ENCODE measurements at places on chromosomes 4 and X.

- no peak for DNase-seq
These were observed 240.1 kb upstream of the CTSO start for GRCh38 chr4:156193800-156194199.

GRCh38 chrX:82998163-82998562, 509.9 kb upstream of the POU3F4 start:
- no peak for DNase-seq

DNA sequence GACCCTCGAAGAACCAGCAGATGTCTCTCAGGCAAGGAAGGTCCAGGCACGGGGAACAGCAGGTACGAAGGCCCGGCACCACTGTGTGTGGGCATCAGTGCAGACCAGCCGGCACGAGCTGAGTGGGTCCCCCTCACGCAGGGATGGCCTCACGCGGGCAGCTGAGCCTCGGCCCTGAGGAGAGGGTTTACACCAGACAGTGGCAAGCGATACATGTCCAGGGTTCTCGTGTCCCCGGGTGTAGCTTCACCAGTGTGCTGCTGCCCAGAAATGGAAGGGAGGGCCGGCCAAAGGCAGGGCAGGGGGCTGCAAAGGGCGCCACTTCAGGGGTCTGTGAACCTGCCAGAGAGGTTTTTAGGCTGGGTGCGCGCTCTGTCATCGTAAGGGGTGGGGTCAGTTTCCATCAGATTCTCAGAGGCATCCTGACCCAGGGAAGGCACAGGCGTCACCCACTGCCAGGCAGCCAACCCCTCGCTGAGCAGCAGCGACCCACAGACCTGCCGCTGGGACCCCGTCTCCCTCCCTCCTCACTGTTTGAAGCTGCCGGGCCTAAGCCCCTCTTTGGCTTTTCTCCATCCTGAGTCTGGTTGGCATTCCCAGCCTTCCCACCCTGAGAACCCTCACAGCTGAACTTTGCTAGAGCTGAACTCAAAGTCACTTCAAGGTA, 107.0 kb downstream of the CPZ start:
- DNase-seq: no peak

DNA sequence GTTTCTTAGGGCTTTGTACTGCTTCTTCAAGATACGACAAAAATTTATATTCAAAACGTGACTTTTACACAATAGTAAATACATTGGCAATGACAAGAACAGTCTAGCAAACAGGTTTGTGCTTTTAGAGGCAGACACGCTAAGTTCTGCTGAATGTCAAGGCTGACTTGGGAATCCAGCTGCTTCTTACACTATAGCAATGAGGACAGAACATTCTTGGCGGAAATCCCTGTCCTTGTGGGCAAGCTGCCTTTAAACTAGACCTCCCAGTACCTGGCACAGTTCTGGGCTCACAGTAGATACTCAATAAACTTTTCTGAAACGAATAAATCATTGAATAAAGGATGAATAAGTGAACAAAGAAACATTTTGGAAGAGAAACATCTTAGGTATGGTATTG, 148.2 kb downstream of the RASL11B start:
- no peak for DNase-seq

GRCh38 chrX:40179283-40179682, 81.5 kb upstream of the BCOR start:
- no peak for DNase-seq

GRCh38 chrX:43881410-43882293, 598 bp downstream of the MAOB start:
- DNase-seq: no peak

Measured in activated CD4-positive, alpha-beta T cell treated with anti-CD3 and anti-CD28 coated beads, Interleukin-2, amount 50 U/mL, for 4 hours (primary cell).